ENCODE measurements at places on chromosomes 1 and 21.

- DNase-seq = no peak
These were observed 41.1 kb upstream of the IL20 start for GRCh38 chr1:206824331-206824730.

- no peak for DNase-seq
These were observed 46.8 kb upstream of the RUNX1 start for GRCh38 chr21:35095859-35096291.

- no peak for DNase-seq
These were observed 130.3 kb downstream of the TIAM1 start for GRCh38 chr21:31213787-31214186.

DNA sequence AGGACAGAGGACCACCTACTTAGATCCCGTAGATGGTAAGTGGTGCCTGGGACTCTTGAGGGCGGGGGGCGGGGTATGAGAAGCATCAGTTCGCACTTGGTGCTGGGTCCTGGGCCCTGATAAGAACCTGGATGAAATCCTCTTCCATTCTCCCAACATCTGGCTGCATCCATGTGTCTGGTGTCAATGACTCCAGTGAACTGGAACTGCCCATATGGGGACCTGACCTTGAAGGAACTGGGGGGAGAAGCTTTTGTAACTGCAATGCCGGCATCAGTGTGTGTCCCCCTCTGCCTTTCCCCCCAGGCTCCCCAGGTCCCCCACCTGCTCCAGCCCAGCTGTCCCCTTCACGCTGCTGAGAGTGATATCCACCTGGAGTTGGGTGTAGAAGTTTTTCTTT, 49.7 kb upstream of the EPB41 start:
- DNase-seq = no peak

- DNase-seq = no peak
These were observed 19.0 kb upstream of the TLCD4 start for GRCh38 chr1:95098196-95098595.

DNA sequence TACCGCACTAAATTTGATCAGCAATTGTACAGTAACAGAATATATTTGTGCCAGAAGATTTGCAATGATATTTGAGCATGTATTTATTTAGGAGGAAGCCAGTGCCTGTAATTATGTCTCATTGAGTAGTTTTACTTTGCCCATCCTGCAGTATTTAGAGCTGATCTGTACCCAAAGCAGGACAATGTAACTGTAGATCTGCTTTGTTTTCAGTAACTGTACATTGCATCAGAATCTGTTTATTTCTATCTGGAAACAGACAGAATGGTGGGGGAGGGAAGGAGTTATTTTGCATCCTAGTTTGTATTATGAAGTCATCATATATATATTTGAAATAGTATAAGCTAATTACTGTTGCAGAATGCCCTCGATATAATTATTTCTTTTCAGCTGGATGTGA, 36.2 kb upstream of the LRRC8C start:
- no peak for DNase-seq

- no peak for DNase-seq
These were observed 60.8 kb upstream of the RNF11 start for GRCh38 chr1:51175278-51175677.

DNA sequence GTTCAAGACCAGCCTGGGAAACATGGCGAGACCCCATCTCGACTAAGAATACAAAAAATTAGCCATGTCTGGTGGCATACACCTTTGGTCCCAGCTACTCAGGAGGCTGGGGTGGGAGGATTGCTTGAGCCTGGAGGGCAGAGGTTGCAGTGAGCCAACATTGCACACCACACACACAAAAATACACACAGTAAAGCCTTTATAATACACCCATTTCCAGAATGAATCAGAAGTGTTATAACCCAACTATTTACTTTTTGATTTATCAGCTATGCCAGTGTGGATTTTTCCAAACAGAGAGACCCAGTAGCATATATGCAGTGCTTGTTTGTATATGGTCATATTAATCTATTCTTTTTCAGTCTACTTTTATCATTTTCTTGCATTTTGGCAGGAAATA, 200.1 kb downstream of the ZP4 start:
- no peak for DNase-seq

DNA sequence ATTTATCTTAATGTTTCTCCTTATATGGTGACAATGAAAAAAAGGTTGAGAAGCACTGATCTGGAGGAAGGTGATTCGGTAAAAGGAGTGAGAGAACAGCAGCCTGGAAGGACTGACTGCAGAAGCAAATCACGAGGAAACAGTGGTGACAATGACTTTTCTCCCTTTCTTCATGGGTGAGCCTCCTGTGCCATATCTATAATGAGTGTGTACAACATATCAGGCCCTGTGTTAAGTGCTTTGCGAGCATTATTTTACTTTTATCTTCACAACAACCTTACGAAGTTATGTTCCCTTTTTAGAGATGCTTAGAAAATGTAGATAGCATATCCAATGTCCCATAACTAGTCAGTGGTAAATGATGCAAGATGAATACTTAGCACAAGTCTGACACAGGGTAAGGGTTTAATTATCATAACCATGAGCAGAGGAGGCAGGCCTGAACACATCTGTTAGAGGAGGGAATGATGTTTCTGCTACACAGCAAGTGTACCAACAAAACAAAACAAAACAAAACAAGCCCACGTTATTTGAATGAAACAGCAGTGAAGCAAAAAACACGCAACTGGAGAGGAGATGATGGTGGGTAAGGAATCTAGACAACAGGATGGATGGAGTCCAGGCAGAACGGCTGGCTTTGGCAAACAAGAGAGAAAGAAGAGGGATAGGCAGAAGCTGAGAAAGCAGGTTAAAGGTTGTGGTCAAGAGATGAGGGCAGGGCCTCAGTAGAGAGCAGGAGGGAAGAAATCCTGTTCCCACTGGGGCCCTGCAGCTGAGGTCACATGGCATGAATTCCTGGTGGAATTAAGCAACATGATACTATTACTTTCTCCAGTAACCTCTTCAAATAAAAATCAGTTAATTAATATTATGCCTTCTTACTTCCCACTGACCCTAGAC, 29.6 kb downstream of the GNG12 start:
- no peak for DNase-seq

DNA sequence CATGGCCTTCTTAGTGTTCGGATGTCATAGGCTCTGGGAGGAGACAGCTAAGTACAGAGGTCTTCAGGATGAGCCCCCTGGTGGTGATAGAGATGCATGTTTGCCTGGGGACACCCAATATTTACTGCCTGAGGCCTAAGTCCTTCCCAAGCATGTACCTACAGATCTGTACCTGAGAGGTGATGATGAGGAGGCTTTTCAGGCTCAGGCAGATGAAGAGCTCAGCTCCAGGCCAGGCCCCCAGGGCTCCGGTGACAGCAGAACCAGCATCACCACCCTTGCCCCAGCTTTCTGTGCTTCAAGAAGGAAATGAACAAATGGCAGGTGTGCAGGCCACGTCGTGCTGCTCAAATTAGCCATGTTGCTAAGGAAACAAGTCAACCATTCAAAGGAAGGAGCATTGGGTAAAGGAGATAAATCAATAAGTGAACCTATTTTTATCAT, 21.1 kb downstream of the CACNA1E start:
- no peak for DNase-seq

All from stimulated activated CD8-positive, alpha-beta memory T cell treated with anti-CD3 and anti-CD28 coated beads, Interleukin-7, amount 100 ng/mL, for 4 hours (primary cell).